NCI-H187 treated with DMSO at 0.1 percent for 48 hours (cell line): ENCODE measurements at places on chromosomes 12 and 14.

DNA sequence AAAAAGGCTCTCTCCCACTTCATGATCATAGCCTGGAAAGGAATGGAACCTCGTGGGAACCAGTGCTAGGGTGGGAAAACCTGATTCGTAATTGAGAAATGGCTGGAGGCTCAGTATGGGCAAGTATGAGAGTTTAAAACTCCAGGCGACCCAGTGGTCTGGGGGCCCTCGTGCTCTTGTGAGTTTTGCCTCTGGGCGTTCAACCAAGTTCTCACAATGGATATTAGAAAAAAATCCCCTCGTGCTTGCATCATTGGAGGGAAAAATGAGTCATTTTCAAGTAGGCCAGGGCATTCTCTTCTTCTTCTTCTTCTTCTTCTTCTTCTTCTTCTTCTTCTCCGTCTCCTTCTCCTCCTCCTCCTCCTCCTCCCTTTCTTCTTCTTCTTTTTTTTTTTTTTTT, 39.0 kb downstream of the GPR68 start:
- DNase-seq = no peak

DNA sequence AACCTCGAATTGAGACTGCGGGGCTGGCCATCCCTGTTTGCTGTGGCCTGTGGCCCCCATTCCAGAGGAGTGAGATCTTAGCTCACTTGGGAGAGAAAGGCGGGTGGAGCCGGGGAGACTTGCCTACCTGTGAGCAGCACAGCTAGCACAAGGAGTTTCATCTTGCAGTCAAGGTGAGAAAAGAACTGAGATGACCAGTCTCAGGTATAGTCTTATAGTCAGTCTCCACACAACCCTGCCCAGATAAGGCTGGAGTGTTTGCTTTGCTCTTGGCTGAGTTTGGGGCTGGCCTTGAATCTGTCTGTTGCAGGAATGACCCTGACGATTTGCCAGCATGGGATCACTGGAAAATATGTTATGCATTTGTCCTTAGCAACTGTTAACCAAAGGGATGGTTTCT, at the start of gene PLA2G1B:
Gene PLA2G1B (minus strand): TSS at position 187 of the 400 bp plus-strand sequence. CDS start 26 bp downstream, at position 161.
- no peak for DNase-seq

GRCh38 chr12:104748356-104748755, 209.7 kb downstream of the SLC41A2 start:
- DNase-seq = no peak

DNA sequence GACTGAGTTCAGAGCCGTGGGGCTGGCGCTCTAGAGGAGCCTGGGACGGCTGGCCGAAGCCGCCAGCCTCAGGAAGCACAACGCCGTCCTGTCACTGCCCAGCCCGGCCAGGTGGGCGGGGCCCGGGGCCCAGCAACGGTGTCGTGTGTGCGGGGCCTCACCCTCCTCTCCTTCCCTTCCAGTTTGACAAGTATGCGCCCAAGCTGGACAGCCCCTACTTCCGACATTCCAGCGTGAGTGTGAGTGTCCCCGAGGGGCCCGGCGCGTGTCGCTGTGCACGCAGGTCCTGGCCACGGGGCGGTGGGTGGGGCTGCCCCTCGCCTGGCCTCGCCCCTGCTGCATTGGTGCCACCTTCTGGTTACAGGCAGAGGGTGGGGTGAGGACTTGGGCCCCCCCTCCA, 38.3 kb downstream of the LRCOL1 start:
- no peak for DNase-seq

- DNase-seq = no peak
These were observed at the start of gene HRK for GRCh38 chr12:116881325-116881876. Gene HRK (minus strand): TSS chr12:116881441. CDS start chr12:116881307, 134 bp downstream.
